ENCODE measurements at places on chromosomes 6 and 20.

DNA sequence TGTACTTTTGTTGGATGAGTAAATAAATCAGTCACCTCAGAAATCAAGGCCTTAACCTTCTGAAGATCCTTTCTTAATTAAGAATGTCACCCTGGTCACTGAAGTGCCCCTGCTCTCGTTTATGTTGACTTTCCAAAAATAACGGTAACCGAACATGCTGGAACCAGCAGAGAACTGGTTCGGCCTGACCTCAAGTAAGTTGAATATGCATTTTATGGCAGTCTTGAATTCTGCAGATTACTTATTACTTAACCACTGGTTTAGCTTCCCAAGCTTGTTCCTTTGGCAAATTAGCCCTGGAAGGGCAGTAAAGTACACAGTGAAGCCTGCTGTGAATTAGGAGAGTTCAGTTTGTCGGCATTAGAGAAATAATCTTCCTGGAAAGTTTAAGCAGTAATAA lies 12.2 kb downstream of the MAPRE1 start:
- DNase-seq, result no peak

DNA sequence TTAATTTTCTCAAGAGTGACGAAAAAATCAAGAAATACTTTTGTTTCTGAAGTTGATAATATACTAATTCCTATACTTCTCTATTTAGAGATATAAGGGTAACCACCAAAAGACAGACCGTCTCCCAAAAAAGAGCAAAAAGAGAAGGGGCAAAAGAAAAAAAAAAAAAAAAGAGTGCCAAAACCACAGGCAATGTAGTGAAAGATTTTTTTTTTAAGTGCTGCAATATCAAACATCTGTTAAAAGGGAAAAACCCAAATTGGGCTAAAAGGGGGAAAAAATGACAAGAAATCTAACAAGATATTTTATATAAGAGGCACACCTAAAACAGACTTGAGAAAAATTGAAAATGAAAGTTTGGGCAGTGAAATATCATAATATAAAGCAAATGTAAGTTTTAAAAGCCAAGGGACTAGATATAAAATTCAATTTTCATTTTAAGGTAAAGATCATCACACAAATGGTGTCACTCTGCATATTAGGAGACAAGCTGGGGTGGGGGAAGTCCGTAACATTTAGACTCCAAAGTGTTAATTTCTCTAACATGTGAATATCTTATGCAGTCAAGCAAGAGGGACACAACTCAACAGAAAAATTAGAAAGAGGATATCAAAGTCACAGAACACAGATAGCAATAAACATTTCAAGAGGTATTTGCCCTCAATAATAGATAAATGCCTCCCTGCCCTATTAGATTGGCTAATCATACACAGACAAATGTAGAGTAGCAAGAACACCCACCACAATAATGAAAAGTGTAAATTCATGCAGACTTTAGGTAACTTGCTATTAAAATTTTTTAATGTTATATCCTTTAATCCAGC lies 9.1 kb downstream of the C6orf52 start:
- DNase-seq, result no peak

DNA sequence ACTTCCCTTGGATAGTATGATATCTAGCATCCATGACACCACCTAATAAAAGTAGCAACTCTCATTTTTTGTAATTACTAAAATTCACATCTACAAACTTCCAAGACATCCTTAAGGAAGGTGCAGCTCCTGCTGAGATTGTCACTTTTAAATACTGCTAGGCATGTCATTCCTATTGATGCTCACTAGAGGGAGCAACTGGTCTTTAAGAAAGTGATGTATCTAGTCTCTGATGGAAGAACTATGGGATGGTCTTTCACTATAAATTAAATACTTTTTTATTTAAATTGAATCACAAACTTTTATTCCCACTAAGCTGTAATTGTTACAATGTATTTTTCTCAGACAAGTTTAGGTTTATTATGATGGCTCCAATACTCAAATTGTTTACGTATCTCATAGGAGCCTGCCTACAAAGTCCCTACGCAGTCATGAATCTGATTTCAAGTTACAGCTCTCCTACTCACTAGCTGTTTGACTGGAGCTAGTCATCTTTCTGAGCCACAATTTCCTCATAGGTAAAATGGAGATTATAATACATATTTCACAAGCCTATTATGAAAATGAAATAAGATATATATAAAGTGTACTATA lies 8.1 kb upstream of the TSPYL1 start:
- peak; percentile 58 for DNase-seq

DNA sequence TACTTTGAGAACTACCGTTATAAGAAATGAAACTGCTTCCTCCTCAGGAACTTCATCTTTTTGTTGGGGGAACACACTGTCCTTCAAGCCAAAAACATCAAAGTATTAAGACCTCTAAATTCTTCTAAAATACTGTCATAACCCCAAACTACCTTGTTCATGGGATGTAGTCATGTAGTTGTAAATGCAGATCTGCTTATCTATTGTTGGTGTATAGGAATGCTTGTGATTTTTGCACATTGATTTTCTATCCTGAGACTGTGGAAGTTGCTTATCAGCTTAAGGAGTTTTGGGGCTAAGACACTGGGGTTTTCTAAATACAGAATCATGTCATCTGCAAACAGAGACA lies 282.9 kb upstream of the RUNX2 start:
- DNase-seq, result no peak

DNA sequence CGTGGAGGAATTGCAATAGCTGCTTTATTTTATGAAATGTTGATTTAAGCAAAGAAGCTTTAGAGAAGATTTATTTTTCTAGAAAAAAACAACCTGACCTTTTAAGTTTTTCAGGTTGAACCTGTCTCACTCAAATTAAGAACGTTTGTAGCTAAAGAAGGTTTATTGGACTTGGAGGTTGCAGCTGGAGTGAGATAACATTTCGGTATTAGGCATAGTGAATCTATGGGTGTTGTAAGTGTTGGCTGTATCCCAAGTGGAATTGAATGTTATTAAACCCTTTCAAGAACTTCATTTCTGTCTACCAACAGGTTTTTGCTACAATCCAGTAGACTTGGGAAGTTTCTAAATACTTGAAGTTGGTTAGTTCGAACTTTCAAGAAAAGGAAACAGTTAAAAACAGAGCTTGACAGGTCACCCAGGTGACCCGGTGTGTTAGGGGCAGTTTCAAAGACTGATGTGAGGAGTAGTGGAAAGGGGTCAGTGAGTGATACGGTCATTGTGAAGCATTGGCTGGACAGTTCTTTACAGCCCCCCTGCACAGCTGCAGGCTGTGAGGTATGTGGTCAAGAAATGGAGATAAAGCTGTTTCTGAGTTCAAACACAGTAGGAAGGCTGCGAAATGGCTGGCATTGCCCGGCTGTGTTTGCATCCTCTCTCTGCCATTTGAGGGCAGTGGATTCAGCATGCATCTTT lies 2.4 kb upstream of the TBCC start:
- no peak for DNase-seq

DNA sequence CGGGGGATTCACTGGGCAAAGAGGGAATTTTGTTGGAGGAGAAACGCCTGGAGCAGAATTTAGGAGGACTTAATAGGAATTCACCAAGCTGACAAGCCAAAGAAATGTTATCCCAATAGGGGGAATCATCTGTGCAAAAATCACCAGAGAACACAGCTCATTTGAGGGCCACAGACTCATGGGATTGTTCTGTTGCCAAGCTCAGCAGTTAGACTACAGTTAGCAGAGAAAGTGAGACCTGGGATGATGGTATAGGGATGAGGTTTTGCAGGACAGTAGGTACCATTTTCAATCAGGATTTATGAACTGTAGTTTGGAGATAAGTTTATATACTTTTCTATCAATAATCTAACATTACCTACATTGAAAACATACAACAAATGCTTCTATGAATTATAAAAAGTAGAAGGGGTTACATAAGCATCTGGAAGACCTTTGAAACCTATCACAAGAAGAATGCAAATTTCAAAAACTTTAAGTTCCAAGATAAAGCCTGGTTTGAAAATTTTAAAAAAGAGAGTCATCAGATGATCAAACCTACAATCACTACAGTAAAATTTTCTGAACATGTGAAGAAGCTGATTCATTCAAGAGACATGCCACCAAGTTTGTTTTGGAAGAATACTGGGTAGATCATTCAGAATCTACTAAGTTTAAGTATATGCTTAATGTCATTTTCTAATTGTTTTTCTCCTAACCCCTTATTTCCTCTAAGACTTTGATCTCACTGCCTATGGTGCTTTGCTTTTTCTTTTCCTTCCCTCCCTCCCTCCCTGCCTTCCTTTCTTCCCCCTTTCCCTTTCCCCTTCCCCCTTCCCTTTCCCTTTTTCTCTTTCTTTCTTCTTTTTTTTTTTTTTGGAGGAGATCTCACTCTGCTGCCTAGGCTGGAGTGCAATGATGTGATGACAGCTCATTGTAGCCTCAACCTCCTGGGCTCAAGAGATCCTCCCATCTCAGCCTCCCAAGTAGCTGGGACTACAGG lies 81.5 kb downstream of the KIF13A start:
- DNase-seq, result no peak
